ENCODE measurements at places on chromosomes 2 and 18.

GRCh38 chr2:10993001-10993481, 81.3 kb downstream of the KCNF1 start:
- no peak for DNase-seq

GRCh38 chr2:100748673-100749072, 71.3 kb upstream of the NPAS2 start:
- DNase-seq: no peak

DNA sequence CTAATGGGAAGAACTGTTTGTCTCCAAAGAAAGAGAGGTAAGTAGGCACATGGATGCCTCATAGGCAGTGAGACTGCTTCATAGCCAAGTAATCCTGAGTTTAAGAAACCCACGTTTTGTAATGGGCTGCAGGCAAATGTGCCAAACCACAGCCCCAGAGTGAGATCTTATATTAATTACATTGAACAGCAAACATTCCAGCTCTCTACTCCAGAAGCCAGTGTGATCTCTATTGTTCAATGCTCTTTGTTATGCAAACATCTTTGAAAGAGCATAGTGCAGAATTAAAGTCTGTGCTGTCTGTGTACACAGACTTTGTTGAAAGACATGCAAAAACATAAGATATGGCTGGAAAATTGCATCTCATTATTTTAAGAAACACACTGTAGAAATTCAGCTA, 720.8 kb upstream of the REG3G start:
- no peak for DNase-seq

DNA sequence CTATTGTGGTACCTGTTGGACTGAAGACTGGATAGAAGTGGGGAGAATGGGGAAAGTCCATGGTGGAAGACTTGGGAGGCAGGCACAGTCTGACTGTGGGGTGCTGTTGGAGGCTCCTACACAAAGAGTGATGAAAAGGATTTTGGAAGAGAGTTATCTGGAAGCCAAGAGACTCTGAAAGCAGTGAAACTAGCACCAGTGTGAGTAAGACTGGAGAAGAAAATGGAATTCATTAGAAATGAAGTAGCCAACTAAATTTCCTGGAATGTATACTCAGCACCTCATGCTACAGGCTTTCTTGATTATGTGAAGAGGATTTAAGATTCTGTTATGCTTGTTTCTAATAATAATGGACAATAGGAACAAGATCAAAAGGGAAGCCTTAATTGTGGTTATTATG, 27.7 kb downstream of the ELP2 start:
- no peak for DNase-seq

GRCh38 chr2:200129721-200130462, 174.5 kb downstream of the MAIP1 start:
- no peak for DNase-seq

DNA sequence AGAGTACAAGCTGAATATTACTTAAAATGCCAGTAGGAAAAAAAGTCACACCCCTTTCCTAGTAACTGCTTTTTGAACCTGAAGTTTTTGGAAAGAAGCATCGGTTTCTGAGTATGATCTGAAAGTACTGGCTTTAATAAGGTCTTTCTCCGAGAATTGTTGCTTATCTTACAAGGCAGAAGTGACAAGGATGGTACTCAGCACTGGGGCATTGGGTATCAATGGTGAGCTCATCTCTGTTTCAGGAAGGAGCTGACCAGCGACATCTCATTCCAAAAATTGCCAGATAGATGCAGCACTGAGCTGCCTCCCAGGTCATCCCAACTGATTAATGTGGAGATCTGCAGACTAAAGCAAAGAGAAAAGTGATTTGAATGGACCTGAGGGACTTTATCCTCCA, 85.4 kb downstream of the FMNL2 start:
- DNase-seq: no peak

DNA sequence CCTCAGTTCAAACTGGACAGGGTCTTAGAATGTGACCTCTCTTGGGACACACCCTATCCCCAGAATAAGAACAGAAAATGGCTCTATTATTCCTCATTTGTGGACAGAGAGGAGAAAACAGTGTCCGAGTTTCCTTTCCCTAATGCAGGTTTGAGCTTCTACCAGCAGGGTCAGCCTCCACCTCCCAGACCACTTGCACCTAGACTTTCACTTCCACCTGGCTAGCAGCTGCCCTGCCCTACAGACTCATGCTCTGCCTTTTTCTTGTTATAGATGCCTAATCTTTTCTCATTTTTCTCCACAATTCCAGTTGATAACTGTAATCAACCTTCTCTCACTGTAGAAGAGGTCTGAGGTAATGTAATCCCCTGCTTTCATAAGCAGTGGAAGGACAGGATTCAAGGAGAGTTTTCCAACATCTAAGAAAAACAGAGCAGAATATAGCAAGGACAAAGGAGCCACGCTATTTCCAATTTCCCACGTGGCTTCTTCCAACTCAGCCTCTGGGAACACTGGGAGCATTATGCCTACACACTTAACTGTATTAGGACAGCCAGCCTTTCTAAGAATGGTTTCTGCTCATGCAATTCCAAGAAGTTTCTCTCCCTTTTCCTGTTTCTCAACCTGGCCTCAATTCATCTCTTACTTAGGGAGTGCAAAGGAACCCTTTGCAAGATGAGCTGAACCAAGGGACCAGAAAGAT, 239.8 kb downstream of the BCL11A start:
- DNase-seq: no peak

DNA sequence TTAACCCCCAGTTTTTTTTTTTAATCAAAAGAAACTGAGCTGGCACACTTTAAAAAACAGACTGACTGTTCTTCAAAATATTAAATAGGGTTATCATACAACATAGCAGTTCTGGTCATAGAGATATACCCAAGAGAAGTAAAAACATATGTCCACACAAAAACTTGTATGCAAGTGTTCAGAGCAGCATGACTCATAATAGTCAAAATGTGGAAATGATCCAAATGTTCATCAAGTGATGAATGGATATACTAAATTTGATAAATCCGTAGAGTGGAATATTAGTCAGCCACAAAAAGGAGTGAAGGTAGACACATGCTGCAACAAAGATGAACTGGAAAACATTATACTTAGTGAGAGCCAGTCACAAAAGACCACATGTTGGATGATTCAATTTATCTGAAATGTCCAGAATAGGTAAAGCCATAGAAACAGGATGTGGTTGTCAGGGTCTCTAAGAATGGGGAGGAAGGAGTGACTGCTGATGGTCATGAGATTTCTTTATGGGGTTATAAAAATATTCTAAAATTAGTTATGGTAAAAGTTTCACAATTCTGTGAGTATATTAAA, 5.1 kb downstream of the SMIM21 start:
- no peak for DNase-seq

DNA sequence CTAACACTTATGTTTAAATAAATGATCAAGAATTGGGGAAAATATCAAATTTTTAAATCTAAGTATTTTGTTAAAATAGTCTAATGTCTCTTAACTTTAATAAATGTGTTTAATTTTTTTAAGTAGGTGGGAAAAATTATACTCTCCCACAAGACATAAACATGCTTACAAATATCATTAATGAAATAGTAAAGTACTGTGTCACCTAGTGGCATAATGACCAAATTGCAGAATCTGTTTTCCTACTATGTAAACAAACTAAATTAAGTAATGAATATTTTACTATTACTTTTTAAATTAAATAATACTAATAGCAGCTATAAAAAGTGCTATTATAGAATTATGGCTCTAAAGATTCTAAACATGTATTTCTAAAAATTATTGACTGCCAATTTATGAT, 52.0 kb upstream of the CHAC2 start:
- no peak for DNase-seq

GRCh38 chr2:143819190-143819735, 690.0 kb downstream of the ARHGAP15 start:
- no peak for DNase-seq

- DNase-seq: no peak
Measured at GRCh38 chr2:38610851-38611801, 8.4 kb upstream of the HNRNPLL start.

- no peak for DNase-seq
Measured at GRCh38 chr2:110740747-110741349, 8.5 kb downstream of the ACOXL start.

- DNase-seq: no peak
Measured at GRCh38 chr2:64392529-64392928, 61.4 kb upstream of the LGALSL start.

- DNase-seq: no peak
Measured at GRCh38 chr2:172098650-172099471, 3.8 kb downstream of the DLX2 start.

DNA sequence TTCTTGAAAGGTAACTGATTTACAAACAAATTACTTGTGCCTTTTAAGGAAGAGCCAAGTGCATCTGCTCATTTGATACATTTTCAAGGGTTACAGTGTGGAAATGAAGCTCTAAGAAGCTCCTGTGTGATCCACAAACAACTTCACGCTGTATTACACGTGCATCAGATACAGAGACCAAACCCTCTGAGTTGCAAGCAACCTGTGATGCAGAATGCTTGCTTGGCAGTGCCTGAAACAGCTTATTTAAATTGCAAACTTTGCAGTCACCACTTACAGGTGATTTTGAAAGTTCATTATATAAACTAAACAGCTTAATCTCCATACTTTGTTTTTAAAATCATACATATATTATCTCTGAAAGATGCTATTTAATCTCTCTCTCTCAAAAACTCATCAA, 50.1 kb downstream of the ZEB2 start:
- no peak for DNase-seq

DNA sequence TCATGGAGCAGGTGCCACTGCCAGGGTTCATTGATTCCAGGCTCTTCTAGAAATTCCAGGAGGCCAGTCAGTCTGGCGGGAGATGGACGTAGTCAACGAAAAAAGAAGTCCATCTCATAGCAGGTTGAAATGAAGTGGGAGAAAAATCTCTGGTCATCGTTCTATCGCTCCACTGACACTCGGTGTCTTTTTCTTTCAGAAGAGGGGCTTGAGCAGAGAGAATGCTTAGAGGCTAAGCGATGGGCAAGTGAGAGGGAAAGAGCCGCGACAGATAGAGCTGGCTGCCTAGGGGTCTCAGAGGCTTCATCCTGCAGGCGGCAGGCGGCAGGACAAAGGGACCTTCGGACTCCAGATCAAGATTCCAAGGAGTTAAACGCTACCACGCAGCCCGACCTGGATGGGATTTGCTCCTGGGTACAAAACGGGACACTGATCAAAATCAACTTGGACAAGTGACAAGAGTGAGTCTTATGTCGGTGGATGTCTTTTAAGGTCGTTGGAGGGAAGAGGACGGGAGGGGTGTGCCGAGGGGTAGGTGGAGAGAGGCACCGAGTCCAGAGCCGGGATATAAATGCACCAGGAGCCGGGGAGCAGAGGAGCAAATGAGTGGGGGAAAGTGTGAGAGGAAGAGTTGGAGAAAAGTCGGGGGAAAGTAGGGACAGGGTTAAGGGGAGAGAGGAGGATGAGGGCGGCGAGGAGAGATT, 677 bp upstream of the TMEM178A start:
- DNase-seq: no peak

DNA sequence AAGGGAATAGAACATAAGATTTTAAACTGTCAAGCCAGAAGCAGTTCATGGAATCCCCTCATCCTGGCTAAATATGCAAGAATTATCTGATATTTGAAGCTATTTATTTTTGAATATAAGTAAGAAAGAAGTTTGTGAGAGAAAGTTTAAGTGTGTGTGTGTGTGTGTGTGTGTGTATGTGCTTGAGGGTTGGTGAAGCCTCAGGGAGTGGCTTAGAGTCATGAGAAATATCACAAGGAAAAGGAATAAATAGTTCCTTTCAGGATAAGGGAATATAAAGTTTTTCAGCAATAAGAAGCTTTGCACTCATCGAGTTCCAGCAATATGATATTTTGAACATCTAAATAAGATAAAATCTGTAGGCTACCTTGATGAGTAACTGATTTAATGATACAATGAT, 359.6 kb downstream of the MEIS1 start:
- DNase-seq: no peak

DNA sequence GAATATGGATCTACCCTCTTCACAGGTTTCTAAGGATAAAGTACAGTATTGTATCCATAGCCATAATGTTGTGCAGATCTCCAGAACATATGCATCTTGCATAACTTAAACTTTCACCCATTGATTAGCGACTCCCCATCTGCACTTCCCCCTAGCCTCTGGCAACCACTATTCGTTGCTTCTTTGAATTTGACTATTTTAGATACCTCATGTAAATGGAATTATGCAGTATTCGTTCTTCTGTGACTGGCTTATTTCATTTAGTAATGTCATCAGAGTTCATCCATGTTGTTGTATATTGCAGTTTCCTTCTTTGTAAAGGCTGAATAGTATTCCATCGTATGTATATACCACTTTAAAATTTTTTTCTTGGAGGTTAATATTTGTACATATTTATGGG, 128.9 kb downstream of the SMAD7 start:
- no peak for DNase-seq

- no peak for DNase-seq
Measured at GRCh38 chr2:25158096-25158852, 10.1 kb downstream of the POMC start.

DNA sequence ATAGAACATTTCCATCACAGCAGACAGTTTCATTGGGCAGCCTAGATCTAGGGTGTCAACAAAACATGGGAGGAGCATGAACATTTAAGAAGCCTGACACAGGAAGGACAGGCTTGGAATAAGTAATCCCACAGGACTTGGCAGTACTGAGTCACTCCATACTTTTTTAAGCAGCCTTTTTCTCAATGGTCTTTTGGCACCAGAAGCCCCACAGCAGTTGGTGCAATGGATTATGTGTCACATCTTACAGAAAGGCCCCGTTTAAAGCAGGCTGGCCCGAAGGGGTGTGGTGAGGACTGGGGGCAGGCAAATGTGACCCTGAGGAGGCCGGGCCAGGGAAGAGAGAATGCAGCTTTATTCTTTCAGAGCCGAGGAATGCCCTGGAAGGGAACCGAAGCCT, 26.6 kb downstream of the SPTBN1 start:
- no peak for DNase-seq

DNA sequence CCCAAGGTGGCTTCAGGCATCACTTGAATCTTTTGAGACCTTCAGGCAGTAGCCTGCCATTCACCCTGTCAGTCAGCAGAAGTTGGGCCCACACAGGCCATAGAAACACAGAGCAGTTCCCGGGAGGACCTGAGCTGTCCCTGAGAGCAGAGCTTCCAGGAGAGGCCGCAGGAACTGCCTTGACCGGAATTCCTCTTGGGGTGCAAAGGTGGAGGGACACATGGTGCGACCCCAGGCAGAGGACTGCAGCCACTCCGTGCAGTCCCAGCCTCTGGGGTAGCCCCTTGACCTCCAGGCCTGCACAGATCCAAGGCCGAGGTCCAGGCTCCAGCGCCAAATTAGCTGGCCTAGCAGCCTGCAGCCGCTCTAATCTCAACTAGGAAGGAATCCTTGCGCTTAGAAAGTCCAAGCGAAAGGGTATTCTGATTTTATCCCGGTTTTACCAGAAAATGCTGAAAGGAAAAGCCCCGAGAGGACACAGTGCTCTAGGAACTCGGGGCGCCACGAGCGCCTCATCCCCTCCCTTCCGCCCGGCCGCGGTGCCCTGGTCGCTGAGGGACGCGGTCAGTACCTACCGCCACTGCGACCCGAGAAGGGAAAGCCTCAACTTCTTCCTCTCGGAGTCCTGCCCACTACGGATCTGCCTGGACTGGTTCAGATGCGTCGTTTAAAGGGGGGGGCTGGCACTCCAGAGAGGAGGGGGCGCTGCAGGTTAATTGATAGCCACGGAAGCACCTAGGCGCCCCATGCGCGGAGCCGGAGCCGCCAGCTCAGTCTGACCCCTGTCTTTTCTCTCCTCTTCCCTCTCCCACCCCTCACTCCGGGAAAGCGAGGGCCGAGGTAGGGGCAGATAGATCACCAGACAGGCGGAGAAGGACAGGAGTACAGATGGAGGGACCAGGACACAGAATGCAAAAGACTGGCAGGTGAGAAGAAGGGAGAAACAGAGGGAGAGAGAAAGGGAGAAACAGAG, 5.4 kb downstream of the SIX2 start:
- no peak for DNase-seq

GRCh38 chr18:37383846-37384595, 181.6 kb downstream of the CELF4 start:
- DNase-seq: no peak

Data from stimulated activated CD4-positive, alpha-beta T cell treated with anti-CD3 and anti-CD28 coated beads, Interleukin-2, amount 100 ng/mL, for 48 hours (primary cell).